Stimulated activated CD4-positive, alpha-beta T cell treated with anti-CD3 and anti-CD28 coated beads, Interleukin-12 subunit alpha, Interleukin-12 subunit beta, amount 100 ng/mL, for 24 hours (primary cell): ENCODE measurements at places on chromosomes 3 and 15.

DNA sequence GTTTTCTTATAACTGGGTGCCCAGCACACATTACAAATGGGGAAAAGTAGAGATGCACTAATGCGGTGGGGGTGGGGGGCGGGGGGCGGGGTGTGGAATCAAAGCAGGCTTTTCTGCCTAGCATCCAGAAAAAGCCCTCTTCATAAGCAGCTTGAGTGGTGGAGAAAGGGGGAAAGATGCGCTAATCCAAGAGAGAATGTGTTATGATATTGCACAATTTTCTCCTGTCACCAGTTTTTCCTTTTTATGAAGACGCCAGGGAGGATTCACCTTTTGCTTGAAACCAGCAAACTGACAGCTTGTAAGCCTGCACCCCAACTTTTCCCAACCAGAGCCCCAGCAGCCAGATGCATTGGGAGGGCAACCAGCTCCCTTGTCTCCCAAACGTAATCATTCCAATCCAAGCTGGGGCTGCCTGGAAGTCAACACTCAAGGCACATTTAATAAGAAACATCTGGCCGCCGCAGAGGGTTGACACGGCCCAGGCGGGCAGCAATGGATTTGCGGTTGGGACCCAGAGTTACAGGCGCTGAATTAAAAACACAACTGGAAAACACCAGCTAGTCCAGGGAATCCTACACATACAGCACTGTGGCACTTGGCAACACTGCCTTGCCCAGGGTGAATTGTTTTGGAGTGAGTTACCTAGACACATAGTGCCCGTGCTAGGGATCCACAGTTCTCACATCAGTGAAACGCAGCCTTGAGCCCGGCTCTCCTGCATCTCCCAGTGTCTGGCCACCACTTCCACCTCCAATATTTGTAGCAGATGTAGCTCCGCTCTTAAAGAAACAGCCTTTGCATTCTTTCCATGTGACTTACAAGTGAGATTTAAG, 218.5 kb upstream of the PRICKLE2 start:
- DNase-seq = no peak

DNA sequence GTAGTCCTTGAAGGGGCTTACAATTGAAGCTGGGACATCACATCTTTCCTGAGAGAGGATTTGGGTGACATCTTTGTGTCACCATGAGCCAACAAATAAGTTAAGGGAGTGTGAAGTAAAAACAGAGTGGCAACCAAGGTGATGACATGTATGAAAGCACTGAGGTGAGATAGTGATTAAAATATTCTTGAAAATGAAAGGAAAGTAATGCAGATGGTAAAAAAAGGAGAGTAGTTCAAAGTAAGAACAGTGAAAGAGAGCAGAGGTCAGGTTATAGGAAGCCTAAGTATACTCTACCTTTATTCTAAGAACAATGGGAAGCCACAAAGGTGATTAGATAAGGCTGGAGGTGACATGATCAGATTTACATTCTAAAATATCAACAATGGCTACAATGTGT, 486.1 kb downstream of the DIPK2A start:
- DNase-seq = no peak

DNA sequence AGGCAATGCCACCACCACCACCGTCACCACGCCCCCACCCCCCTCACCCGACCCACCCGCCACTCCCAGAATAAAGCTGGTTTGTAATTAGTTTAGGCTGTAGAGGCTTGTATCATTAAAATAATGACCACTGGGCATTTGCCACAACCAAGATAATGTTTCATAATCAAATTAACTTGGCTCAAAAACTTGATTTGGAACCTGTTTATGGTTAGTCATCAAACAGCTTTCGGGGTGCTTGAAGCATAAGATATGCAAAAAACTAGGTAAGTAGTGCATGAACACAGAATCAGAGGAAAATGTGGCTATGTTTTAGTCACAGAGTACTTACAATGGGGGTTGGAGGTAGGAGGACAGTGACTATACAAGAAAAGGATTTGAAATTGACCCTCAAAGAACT, 115.1 kb downstream of the FHIT start:
- DNase-seq = no peak

DNA sequence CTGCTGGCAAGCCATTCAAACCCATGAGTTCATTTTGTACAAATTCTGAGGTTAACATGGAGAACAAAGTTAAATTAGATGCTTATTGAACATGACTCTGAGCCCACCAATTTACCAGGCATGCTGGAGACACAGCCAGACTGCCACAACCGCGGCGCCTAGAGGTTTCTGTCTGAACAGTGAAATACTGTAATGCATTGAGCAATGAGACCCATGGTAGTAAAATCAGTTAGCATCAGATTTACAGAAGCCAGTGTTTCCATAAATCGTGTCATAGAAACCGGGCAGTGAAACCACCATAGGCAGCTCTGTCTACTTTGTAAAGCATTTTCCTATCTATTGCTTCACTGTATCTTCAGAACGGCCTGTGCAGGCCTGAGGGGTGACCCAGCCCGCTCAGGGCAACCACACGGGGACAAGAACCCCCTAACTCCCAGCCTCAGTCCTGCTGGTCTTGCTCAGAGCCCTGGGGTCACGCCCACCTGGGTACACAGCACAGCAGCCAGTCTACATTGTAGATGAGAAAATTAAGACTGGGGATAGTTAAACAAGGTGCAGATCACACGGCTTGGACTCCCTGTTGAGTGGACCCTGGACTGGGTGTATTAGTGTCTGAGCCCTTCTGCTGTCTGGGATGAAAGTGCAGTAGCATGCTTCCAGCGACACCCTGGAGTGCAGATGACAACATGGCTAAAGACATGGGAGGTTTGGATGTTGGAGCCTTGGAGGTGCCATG, 44.2 kb downstream of the MGLL start:
- DNase-seq = no peak

DNA sequence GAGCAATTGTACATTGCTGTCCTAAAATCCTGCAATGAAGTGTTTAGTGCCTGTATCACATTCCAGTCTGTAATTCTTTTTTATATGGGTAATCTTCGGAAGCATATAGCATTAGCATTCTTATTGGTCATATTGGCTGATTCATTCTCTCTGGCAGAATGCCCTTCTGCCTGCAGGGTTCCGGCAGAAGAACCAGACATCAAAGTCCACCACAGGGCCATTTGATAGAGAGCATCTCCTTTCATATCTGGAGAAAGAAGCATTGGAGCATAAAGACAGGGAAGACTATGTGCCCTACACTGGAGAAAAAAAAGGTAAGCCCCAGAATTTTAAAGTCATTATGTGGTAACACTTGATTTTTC, 39.6 kb downstream of the TMOD3 start:
- no peak for DNase-seq

GRCh38 chr3:42957573-42957972, 21.5 kb upstream of the GASK1A start:
- DNase-seq = no peak

GRCh38 chr3:40340541-40341170, 31.1 kb downstream of the EIF1B start:
- DNase-seq = no peak

DNA sequence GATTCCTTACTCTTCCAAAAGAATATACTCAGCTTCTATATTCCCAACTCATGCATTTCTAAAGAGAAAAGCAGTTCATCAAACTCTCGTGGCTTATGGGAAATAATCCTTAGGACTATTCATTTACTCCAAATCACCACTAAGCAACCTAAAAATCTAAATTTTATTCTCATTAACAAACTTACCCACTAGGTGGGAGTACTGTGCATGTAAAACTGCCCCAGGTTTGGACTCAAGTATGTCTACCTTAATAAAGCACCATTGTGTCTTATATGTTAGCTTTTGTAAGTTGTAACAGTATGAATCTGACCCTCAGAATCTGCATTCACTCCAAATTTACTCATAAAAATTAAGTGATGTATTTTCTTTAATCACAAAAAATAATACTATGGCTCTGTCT, 25.3 kb downstream of the RAD18 start:
- no peak for DNase-seq

DNA sequence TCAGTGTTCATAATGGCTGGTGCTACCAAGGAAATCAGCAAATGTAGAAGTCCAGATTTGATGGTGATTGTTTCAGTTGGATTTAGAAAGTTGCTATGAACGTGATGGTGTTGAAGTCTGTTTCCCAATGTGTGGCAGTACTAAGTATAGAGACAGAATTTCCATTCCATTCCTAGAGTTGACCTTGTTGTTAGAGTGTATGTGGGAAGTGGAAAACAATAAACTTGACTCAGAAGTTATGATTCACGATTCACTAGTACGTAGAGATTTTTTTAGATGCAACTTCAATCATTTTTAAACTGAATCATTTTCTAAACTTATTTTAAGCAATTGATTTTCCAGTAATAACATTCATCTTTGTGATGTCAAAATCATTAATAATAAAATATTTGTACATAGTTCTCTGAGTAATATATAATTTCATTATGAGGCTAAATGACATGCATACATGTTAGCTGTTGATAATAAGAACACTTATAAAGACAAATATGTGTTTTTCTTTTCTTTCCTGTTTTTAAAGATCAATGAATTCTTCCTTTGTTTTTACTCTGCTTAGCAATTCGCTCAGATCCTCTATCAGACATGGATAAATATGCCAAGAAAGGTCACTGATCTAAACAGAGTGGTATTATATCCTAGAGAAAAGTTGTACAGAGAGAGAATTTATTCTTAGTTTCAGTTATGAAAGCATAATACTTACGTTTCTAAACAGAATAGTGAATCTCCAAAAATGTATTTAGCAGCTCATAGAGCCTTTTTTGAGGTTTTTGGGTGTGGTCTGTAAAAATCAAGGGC, 108.8 kb upstream of the GPR149 start:
- no peak for DNase-seq

DNA sequence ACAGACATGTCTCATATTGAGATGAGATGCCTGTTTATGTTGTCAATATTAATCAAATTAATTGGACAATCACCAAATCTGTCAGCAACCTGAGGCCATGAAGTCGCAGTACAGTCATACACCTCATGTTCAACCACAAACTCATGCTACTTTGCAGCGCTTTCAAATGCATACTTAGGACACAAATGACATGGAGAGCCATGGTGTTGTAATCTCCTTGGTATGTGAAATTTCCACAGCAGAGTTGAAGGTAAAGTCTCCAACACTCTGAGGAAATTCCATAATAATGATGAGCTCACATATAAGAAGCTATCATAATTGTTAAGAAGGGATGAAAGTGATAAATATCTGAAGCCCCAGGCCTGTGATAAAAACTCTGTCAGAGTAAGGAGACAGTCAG, 873.9 kb downstream of the MCTP2 start:
- DNase-seq = no peak

DNA sequence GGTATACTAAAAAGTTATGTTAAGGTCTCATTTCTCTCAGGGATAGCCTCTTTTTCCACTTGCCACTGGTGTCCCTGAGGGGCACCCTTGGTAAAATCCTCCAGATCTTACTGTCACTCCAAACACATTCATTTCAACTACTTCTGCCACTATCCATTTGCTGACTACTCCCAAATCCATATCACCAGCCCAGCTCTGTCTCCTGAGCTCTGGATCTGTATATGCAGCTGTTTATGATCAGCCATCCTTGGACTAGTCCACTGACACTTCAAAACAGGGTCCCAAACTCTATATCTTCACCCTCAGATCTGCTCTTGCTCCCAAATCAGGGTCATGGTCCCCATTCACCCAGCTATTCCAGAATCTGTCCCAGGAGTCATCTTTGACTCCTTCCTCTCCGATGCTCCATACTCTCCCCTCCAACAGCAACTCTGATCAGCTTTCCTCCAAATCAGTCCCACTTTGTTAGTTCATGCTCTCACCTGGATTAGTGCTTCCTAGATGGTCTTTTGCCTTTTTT, 9.9 kb downstream of the NCEH1 start:
- no peak for DNase-seq

DNA sequence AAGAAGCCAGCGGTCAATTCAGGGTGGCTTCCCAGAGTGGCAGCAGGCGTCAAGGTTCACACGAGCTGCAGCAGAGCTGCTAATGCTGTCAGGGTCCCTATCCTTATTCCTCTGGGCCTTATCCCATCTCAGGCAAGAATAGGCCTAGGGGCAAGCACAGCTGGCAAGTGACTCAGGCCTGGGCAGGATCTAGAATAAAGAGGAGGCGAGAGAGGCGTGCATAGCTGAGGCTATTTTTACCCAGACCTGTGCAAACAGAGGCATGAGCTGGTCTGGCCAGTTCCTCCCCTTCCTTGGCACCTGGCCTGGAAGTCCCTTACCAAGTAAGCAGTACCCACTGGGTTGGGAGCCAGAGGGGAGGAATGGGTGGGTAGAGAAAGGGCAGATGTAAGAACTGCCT, 12.2 kb upstream of the VIPR1 start:
- no peak for DNase-seq

- no peak for DNase-seq
Observed at GRCh38 chr3:65619451-65619881, 419.3 kb downstream of the MAGI1 start.

DNA sequence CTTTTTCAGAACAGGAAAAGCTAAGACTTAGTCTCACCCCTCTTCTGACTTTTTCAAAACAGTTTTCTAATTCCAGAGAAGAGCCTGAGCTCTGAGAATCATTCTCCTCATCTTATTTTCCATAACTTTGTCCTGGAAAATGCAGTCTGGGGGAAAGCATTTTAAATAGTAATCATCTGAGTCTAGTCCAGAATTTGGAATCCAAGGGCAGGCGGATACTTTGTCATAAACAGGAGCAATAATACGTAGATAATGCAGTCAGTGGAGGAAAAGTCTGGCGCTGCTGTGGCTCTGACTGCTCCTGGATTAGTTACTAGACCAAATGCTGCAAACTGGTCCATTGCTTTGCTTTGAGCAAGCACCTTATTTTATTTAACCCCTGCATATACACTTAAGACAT, 285.0 kb downstream of the THSD4 start:
- no peak for DNase-seq

- DNase-seq = no peak
Observed at GRCh38 chr3:51391566-51392354, 675 bp downstream of the RBM15B start.

- DNase-seq = no peak
Observed at GRCh38 chr15:38720893-38721567, 156.4 kb upstream of the RASGRP1 start.

DNA sequence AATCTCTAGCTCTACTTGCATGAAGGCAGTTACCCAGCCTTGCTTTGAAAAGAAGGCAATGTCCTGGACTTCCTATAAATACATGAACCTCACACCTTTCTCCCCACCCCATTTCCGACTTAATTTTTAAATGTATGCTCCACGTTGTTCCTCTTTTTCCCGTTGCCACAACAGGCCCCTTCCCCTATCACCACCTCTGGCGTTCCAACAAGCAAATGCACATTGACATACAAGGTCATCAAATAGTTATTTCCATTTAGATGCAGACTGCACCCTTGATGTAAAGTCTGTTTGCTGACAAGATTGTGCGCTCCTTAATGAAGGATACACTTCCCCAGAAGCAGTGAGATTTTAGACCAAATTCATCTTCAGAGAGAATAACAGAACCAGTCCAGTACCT, 260.7 kb upstream of the UMPS start:
- DNase-seq = no peak

GRCh38 chr3:114872050-114872449, 275.0 kb downstream of the ZBTB20 start:
- DNase-seq = no peak

DNA sequence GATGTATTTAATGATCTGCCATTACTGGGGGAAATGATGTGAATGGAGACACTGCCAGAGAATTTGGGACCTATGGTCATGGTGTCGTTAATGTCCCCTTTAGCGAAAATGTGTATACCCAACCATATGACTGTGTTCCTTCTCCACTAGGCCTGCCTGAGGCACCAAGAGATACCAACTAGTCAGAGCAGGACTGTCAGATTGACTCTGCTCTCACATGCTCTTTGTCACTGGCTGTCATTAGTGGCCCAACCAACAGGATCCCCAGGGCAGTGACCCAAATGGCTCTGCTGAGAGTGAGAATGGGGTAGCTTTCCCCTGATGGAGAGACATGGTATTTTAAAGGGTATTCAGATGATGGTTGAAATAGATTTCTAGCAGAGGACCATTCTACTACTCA, 2.8 kb downstream of the TAGLN3 start:
- no peak for DNase-seq
